ENCODE measurements at places on chromosomes 4 and X.

DNA sequence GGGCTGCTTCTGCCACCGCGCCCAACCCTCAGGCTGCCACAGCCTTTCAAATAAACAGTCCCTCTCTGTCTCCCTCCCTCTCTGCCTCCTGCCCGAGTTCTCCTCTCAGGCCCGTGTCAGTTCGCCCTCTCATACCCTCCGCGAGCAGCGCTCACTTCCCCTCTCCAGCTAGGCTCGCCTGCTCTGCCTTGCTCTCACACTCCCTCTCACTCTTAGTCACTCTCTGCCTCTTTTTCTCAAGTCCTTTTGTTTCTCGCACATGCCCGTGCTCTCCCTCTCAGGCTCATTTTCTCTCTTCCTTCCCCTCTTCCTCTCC, 3.2 kb downstream of the EFNB1 start:
- no peak for DNase-seq

DNA sequence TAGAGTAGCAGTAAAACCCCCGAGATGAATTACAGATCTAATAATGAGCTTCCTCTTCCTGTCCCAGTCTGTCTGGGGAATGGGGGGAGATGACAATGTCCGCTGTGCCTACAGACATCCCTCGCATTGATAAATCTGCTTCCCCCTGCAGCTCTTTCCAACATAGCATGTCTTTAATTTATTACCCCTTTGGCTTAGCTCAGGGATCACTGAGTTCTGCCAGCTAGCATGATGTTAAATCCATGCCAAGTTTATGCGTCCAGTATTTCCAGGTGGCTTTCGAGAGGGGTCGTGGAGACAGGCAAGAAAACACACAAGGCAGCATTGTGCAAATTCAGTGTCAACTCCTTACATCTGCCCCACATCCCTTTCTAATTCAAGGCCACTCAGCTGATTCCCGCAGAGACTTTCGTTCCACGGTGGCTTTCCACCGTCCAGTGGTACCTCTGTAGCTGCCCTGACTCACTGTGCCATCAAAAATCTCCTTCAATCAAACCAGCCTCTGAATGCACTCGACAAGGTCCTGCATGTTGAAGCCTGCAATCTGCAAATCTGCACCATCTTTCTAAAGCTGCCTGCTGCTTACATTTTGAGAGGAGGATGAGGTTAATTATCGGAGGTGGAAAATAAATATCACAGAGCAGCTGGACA, 75.1 kb downstream of the MXRA5 start:
- DNase-seq: no peak

DNA sequence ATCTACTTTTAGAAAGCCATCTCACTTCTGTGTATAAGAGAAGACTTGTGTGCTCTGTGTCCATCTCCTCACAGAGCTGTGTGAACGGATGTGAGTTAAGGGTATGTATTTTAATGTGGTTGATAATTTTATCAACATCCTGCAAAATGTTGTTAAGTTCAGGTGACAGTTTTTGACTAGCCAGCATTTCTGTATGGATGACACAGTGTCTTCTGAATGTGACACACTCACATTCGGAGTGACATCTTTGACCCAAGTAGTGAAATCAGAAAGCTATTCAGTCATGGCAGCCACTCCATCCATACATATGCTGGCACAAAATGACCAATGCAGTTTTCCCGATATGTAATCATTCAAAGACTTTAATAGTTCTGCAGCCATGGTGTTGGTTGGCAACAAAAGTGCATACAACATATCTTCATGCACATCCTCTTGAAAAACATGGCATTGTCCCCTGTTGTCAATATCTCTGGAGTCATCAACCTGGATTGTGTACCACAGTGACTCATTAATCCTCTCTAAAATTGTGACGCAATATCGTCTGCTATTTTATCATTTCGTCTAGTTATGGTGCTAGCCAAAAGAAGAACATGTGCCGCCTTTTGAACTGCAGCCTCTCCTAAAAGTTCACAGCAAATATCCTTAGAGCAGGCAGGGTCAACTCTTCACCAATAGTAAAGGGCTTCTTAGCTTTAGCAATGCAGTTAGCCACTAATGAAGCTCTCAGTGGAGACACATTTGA, 6.8 kb upstream of the FGF2 start:
- no peak for DNase-seq

DNA sequence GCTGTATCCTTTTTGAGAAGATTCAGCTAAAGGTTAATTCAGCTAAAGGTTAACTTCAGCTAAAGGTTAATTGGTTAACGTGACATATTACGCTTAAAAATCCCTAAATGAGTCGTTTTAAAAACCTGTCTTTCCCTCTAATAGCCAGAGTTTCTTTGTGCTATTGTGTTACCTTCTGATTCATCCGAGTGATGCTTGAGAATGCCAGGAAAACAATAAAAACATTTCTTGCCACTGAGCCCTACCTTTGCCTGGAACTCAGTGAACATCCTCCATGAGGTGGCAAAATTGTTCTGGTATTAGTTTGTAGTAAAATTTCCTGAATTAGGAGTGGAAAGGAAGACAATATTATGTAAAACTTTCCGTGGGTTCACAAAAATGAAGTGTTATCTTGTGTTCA, 13.7 kb upstream of the TMPRSS11E start:
- DNase-seq: no peak

DNA sequence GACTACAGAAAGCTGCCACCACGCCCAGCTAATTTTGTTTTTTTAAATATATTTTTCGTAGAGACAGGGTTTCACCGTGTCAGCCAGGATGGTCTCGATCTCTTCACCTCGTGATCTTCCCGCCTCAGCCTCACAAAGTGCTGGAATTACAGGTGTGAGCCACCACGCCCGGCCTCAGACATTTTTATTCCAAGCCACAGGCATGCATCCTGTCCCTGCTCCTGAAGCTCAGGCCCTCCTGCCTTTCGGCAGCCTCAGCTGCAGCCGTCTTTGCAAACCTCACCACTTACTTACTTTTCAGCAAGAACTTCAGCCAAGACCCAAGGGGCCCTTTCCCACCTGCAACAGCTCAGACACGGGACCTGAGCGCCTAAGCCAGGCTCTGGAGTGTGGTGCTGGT, 26.0 kb downstream of the FAM53A start:
- DNase-seq: no peak

GRCh38 chr4:10106421-10107039, 10.1 kb downstream of the WDR1 start:
- DNase-seq: no peak

GRCh38 chrX:2264179-2265030, 236.4 kb downstream of the DHRSX start:
- DNase-seq: no peak

- DNase-seq: no peak
These were observed 171.2 kb upstream of the NDP start for GRCh38 chrX:44144177-44144945.

- DNase-seq: no peak
These were observed 225.4 kb upstream of the GLRA2 start for GRCh38 chrX:14303891-14304290.

DNA sequence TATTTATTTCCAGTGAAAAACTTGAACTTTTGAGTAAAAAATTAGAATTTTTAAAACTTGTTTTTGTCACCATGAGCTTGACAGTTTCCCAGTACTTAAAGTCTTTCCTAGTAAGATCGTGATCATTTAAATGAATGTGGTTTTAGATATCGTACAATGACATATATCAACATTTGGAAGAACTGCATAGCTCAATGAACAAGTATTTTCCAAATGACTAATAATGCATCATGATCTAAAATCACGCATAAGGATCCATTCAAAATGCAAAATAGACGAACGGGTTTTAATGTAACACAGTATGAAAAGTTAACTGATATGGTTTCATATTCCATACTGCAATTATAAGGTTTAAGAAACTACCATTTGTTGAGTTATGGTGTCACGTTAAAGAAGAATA, 4.1 kb upstream of the NDNF start:
- DNase-seq: no peak

DNA sequence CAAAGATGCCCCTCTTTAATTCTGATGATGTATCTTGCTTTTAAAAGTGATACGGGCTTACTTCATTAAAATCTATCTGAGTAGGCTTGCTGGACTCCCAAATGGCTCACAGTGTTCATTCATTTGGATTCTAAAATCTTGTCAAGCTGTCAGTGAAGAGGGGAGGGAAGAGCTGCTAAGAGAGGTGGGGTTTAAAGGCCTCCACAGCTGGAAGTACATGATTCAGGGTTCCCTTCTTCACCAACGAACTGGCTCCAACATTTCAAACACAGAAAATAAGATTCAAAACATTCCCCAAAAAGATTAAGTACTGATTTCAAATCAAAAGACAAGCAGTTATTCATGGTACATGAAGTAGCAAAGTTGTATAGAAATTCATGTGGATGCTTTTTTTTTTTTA, 133.0 kb upstream of the NAP1L5 start:
- no peak for DNase-seq

DNA sequence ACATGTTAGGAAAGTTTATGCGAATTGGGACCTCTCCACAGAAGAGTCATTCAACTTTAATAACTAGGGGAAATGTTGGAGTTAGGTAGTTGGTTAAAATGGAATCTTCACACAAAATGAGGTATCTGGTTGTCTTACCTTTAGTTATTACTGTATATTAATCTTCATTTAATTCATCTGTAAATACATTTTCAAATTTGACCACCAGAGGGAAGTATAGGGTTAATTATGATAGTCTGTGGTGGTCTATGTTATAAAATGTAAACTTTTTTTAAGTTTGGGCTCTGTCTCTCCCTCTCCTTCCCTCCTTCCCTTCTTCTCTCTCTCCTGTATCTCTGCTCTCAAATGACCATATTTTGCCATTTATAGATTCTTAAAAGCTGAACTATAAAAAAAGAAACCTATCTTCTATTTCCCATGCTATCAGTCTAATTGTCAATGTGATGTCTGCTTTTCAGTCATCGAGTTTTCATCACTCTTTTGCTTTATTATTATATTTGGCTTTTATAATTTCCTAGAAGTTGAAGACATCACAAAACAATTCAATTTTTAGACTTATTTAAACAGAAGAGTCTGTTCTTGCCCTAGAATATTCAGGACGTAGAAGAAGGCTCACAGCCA, 49.8 kb downstream of the TMEM144 start:
- DNase-seq: no peak

- DNase-seq: no peak
These were observed 1382.7 kb downstream of the PCDH7 start for GRCh38 chr4:32102896-32103295.

DNA sequence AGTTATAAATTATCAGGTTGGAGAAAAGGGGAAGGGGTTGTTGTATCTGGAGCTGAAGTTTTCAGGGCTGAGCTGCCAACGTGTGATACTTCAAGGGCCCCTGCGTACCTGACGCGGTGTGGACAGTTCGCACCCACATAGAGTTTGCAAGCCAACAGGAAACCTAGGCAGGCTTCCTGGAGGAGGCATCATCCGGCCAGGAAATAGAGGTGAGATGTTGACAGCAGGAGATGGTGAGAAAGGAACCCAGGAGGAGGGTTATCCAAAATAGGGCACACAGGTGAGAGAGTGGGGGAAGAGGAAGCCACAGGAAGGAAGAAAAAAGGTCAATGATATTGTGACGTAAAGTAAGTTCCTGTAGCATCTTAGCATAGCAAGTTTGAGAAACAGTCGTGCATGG, 127.2 kb downstream of the DHRSX start:
- no peak for DNase-seq

GRCh38 chr4:184361443-184361842, 112.9 kb downstream of the IRF2 start:
- DNase-seq: no peak

DNA sequence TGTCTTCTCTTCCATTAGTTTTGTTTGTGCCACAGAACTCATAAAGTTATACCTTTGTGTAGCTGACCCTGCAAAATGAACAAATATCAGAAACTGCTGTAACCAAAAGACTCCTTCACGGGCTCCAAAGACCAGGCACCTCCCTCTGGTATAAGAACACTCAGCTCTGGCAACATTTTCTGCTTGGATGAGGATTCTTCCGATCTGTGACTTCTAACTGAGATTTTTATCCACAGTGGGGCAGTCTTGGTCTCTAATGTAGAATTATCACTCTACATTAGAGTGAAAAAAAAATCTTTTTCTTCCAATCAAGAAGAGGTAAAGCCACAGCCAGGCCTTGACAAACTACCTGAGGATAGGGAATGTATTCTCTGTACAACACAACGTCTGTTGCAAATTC, 38.5 kb upstream of the PRSS48 start:
- no peak for DNase-seq

GRCh38 chrX:153735274-153735673, 10.6 kb downstream of the ABCD1 start:
- no peak for DNase-seq

DNA sequence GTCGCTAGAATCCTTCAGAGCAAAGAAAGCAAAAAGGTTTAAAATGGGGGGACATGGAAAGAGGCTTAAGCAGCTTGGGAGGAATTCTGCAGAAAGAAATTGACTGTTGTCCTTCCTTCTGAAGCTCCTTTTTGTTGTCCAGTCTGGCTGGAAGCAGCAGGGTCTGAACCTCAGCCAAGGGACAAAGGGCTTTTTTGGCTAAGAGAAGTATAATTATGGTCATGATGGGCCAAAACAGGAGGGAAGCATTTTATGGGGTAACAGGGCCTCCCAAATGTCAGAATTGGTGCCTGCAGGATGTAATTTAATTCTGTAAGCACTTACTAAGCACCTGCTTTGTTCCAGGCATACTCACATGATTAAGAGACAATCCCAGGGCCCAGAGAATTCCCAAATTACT, 74.2 kb upstream of the CPEB2 start:
- no peak for DNase-seq

- no peak for DNase-seq
These were observed 6.9 kb downstream of the PLAC8 start for GRCh38 chr4:83107631-83108030.

- DNase-seq: no peak
These were observed 203.9 kb downstream of the SOWAHB start for GRCh38 chr4:76694056-76694455.
